Right ventricle myocardium inferior (tissue), 1 donor: ENCODE measurements at places on chromosomes 7 and 10. TPM values are rescaled to one million over a fixed set of nuclear protein-coding genes. Genes with fewer than 3 reads are reported as not detected.
A peak's percentile ranks its signal among the peaks of the same experiment; 100 is the strongest.

Gene ENO4
- not detected for total RNA-seq

Gene LRIT1
- total RNA-seq = not detected

Gene VAX1
- not detected for total RNA-seq

Gene CNNM1
- total RNA-seq = 0.16 TPM

Gene SUN1
- 176 TPM for total RNA-seq

Gene TMEM26
- total RNA-seq = 0.95 TPM

GRCh38 chr7:110442381-110442837, 648.5 kb upstream of the LRRN3 start:
- DNase-seq = no peak

GRCh38 chr10:120402147-120402766, 54.8 kb upstream of the PLPP4 start:
- DNase-seq = no peak

GRCh38 chr10:76942628-76943416, 694.8 kb downstream of the KCNMA1 start:
- no peak for DNase-seq

GRCh38 chr10:131779661-131780394, 121.0 kb upstream of the PPP2R2D start:
- no peak for DNase-seq

GRCh38 chr7:41788556-41788955, 85.7 kb upstream of the INHBA start:
- DNase-seq = no peak

DNA sequence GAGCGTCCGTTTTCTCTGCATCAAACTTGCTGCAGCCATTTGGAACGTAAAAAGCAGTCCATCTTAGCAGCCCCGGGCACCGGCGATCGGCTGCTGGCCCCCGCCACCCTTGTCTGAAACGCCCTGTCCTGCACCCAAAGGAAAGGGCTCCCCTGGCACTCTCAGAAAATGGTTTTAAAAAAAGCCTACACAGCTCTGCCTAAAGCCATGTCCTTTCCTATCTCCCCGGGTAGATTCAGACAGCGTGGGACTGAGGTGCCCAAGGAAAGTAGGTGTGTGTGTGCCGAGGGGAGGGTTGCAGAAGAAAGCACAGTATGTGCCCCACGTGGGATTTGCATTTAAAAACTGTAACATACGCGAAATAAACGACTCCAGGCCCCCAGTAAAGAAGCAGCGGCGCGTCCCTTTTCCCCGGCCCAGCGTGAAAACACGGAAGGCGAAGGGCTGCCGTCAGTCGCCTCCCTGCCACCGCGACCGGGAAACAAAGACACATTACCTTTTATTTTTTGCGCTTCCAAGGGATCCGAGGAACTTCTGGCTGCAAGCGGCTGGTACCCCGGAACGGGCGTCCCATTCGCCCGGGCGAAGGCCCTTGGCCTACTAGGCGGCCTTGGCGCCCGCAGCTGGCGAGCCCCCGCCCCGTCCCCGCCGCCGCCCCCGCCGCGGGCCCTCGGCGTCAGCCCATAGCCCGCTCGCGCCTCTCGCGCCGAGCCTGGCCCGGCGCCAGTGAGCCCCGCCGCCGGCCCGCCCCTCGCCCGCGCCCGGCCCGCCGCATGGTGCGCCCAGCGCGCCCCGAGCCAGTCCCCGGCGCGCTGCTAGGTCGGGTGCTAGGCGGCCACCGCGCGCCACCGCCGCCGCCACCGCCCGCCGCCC, 304.6 kb downstream of the PRPF18 start:
- DNase-seq = no peak

DNA sequence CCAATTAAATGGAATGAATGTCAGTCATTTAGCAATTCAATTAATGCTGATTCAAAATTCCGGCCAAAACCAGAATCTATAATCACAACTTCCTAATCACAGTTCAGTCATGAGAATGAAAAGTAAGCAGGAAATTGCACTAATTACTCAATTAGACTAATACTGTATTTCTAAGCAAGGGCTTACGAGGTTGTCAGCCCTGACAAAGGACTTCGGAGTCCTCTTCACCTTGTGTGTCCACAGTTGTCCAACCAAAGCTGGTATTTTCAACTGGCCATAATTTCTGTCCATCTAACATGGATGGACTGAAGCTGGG, 17.4 kb downstream of the CPA1 start:
- DNase-seq = no peak

GRCh38 chr7:1124816-1125602, 35.0 kb downstream of the ZFAND2A start:
- no peak for DNase-seq

DNA sequence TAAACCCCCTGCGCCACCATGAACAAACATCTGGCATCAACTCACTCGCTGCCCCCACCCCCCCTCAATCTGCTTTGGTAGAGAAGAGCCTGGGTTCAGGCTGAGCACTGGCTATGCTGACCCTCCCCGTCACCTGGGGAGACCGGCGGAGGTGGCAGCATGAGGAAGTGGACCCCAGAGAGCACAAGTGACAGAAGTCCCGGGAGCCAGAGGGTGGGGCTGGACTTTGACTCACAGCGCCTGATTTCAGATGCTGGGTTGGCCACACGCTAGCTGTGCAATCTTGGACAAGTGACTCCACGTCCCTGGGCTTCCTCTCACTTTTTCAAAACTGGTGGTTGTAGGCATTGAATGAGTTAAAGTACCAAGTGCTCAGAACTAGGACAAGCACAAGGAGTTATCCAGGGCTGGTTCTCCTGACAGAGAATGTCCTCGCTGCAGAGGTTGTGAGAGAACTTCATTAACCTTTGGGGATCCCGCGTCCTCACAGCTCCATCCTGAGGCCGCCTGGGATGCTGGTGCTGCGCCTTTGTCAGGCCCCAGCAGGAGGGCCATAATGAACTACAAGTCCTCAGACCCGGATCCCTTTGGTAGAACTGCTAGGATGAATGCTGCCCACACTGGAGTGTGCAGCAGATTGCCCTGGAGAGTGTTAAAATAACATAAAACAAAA, 48.8 kb upstream of the RASGEF1A start:
- DNase-seq = no peak

GRCh38 chr10:132893090-132893489, 49.3 kb downstream of the CFAP46 start:
- DNase-seq = peak; percentile 25

DNA sequence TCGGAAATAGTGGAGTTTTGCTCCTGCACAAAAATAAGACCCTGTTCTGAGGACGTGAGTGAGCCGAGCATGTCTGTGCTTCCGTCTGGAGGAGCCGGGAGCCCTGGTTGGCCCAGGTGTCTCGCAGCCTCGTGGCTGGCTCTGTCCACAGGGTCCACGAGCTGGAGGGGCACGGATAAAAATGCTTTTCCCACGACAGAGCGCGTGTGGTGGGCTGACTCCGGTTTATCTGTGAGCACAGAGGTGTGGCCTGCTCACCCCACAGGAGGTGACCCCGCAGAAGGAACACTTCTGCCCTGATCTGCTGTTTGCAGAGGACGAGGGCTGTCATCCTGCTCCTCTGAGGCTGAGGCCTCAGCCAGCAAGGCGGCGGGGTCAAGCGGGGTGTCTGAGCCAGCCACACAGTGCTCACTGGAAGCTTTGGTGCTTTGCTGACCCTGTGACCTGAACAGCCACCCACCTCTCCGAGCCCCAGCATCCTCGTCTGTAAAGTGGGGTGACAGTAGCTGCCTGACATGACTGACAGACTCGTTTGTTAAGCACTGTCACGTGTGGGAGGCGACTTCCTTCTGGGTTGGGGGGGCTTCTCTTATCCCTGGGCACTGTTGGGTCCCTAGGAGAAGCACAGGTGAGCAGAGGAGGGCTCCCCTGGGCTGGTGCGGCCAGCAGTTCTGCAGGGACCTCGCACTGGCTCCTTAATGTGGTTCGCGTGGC, 162.5 kb downstream of the DNAJB6 start:
- no peak for DNase-seq

DNA sequence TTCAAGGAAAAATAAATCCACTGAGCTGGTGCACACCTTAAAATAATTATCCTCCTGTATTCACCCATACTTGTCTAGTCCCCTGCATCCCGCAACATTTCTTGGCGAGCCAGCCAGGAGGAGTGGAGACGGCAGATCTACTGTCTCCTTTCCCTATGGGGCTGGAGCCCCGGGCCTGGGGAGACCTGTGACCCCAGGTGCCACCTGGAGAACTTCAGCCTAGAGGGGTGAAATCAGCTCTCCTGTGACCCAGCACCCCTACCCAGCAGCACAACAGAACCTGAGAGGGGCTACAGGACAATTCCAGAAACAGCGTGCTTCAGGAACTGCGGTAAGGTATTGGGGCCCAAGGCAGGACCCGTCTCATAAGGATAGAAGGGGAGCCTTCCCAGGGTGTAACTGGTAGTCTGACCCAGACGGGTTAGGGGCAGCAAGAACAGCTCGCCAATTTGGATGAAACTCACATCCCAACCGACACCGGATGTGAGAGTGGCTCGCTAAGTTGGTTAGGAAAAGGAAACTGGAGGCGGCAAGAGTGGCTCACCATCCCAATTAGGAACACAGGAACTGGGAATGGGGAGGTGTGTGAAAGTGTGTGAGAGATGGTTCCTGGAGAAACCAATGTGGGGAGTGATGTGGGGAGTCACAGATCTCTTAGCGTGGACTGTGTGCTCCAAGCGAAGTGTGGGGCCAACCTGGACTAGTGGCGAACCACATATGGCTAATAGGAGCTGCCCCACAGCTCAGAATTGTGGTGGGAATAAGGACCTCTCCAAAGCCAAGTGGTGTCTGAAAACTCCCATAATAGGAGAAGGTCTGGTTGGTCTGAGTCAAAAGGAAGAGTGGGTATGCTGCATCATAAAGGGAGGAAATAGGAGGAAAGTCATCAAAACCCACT, 15.1 kb upstream of the DENND2A start:
- no peak for DNase-seq

DNA sequence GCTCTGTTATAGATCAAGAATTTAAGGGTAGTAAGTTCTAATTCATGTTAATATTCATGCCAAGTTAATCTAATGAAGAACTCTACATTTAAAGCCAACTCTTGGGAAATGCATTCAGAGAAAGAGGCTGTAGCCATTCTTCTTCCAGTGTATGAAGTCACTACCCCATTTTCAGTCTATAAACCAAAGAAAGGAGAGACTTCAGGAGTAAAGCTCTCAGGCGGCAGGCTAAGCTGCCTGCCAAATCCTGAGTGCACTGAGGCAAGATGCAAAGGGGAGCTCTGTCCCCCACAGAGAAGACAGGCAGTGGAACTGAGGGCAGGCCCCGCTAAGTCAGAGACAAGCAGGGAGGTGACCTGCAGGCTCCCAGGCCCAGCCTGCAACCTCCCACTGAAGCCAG, 41.5 kb downstream of the SLIT1 start:
- no peak for DNase-seq

- no peak for DNase-seq
Observed at GRCh38 chr10:17432723-17433122, 21.7 kb downstream of the ST8SIA6 start.

DNA sequence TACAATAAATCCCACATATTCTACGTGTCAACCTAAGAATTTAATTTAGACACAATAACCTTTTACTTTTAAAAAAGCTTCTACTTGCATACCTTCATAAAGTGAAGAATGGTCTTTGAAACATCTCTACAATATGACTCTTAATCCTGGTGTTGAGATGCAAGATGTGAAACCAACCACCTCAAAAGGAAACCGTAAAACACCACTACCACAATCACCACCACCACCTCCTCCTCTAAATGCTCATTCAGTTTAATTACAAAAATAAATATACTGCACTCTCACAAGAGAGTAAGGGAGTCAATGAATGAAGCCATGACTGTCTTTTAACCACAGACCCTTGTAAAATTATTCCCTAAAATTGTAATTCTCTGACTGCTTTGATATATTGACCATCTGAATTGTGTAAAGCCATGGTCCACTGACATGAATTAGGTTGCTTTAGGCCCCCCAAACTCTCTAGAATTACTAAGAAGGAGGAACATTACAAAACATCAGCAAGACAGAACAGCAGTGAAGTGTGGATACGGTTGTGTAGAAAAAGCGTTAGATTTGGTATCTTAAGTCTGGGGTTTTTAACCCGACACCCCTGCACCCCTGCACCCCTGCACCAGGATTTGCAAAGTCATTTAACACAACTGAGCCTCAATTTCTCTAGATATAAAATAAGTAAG, 171.4 kb downstream of the SFMBT2 start:
- DNase-seq = no peak

DNA sequence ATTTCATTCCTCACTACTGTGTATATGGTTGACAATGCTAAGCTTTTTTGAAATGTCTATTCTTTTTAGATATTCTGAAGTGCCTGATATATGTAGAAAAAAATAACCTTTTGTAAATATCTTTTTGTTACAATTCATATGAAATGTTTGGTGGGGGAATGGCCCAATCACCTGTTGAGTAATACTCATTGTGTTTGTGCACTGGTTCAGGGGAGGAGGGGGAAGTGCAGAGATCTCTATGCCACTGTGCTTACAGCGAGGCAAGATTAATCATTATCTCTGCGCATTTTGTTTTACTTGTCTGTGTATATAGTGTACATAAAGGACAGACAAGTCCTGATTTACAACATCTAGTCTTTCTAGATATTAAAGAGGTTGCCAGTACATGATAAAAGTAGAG, 25.2 kb downstream of the NUP42 start:
- no peak for DNase-seq

GRCh38 chr7:50092579-50093491, at the start of gene ZPBP:
ZPBP (minus strand) TSS chr7:50093246; CDS start chr7:50093194, 52 bp downstream.
- no peak for DNase-seq
